Activated CD8-positive, alpha-beta memory T cell treated with anti-CD3 and anti-CD28 coated beads for 1 hour (primary cell): ENCODE measurements at places on chromosomes 7 and 10.

DNA sequence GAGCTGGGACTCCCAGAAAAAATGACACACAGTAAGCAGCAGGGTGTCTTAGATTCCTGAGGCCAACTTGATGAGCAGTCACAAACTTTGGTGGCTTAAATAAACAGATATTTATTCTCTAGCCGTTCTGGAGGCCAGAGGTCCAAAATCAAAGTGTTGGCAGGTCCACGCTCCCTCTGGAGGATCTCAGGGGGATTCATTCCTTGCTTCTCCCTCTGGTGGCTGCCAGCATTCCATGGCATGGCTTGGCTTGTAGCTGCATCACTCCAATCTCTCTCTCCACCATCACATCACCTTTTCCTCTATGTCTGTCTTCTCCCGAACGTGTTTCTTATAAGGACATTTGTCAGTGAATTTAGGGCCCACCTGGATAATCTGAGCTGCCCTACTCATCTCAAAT, 98.4 kb downstream of the OSBPL3 start:
- no peak for DNase-seq

DNA sequence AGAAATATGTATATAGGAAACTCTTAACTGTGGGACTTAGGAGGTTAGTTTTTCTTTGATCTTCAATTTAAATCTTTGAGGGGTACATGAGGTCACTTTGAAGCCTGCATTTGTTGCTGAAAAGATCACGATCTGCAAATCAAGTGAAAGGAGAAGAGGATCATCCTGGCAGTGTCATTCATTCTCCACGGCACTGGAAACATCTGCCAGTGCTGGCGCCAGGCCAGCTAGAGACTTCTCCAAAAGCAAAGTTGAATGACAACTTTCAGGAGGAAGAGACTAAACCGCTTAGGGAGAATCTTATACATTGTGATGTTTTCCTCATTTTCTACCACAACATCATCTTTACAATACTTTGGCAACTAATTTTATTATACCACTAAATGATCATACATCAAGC, 42.5 kb downstream of the MRC1 start:
- DNase-seq: no peak

DNA sequence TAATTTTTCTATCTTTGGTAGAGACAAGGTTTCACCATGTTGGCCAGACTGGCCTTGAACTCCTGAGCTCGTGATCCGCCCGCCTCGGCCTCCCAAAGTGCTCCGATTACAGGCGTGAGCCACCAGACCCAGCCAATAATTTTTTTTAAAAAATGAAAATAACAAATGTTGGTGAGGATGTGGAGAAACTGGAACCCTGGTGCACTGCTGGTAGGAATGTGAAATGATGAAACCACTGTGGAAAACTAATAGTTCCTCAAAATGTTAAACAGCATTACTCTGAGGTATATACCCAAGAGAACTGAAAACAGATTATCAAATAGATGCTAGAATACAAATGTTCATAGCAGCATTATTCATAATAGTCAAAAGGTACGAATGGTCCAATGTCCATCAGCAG, 23.0 kb upstream of the YWHAG start:
- no peak for DNase-seq

GRCh38 chr10:47057471-47057870, 146.2 kb downstream of the PTPN20 start:
- DNase-seq: no peak

- DNase-seq: no peak
These were observed 45.1 kb downstream of the KIF11 start for GRCh38 chr10:92638037-92638436.

DNA sequence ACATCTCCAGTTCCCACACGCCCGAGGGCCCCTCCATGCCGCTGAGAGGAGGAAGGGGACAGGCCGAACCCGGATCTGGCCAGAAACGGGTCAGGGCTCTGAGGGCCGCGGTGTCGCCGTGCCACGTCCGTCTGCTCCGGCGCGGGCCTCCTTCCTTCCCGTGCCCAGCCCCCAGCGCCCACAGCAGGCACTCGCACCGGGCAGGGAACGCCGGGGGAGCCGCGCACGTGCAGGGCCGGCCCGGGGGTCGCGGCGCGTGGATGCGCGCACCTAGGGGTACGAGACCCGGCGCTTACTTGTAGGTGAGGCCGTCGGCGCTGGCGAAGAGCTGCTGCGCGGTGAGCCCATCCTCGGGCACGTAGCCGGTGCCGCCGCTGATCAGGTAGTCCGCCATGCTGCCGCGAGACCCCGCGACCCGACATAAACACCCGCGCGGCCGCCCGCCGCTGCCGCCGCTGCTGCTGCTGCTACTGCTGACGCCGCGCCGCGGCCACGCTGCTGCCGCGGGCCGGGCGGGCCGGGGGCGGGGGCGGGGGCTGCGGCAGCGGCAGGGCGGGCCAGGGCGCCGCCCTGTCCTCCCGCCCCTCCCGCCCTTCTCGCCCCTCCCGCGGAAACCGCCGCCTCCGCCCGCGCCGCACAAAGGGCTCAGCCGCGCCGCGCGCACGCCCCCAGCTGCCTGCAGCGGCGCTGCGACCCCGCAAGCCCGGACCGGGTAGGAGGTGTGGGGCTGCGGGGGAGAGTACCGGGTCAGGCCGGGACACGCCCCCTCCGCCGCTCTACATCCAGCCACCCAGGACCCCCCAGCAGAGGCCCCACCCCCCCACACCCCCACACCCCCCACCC, 4.1 kb downstream of the IMPDH1 start:
- peak; percentile 38 for DNase-seq

GRCh38 chr10:42936580-42936979, 140.3 kb upstream of the RET start:
- no peak for DNase-seq

GRCh38 chr10:100174699-100175677, 10.8 kb downstream of the ERLIN1 start:
- DNase-seq: no peak

GRCh38 chr10:131961777-131962662, 19.7 kb downstream of the BNIP3 start:
- DNase-seq: no peak

- DNase-seq: no peak
These were observed 192.4 kb downstream of the ADARB2 start for GRCh38 chr10:1544929-1545328.

GRCh38 chr7:128728598-128728997, 10.6 kb upstream of the CALU start:
- no peak for DNase-seq
